Upper lobe of right lung (tissue), 1 donor: ENCODE measurements at places on chromosomes 12 and 14. TPM values are rescaled to one million over a fixed set of nuclear protein-coding genes. Genes with fewer than 3 reads are reported as not detected.

DNA sequence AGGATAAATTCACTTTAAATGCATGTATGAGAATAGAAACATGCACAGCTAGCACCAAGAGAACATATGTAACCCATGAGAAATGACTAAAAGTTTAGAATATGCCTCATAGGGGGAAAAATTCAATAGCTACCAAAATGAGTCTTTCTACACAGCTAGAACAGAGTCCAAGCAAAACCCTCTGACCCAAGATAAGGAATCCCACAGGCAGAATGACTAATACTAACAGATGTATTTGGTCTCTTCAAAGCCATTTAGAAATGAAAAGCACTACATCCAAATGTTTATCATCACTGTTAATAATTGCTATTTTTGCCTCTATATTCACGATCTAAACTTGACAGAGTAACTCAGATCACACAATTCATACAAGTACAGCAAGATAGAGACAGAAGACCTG, 44.0 kb downstream of the KICS2 start:
- no peak for DNase-seq

GRCh38 chr14:54177641-54178621, 218.9 kb upstream of the CDKN3 start:
- DNase-seq: no peak

DNA sequence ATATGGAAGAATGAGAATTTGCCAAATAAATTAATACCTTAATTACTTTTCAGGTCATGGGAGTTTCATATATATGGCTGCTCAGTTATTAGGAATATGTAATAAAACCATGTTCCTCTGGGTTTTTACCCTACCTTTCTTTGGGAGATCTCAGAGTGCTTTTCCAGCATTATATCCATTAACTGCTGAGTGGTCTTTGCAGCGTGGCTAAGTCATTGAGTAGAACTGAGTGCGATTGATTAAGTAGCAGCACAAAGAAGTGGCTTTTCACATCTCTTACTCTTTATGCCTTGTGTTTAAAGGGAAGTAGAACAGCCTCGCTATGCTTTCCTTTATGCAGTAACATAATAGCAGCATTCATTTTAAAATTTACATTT, 340.1 kb downstream of the SNAPC1 start:
- no peak for DNase-seq

- DNase-seq: no peak
These were observed 1366.8 kb upstream of the TMEM132C start for GRCh38 chr12:126899926-126900792.

DNA sequence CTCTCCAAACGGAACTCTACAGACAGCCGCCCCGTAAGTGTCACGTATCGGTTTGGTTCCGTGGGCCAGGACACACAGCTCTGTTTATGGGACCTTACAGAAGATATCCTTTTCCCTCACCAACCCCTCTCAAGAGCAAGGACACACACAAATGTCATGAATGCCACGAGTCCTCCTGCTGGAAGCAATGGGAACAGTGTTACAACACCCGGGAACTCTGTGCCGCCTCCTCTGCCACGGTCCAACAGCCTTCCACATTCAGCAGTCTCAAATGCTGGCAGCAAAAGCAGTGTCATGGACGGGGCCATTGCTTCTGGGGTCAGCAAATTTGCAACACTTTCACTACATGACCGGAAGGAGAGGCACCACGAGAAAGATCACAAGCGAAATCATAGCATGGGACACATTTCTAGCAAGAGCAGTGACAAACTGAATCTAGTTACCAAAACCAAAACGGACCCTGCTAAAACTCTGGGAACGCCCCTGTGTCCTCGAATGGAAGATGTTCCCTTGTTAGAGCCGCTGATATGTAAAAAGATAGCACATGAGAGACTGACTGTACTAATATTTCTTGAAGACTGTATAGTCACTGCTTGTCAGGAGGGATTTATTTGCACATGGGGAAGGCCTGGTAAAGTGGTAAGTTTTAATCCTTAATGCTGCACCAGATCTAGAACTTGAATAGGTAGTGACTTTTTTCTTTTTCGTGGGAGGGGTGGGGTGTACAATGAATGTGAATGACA, 69.7 kb downstream of the WDR20 start:
- peak; percentile 35 for DNase-seq

DNA sequence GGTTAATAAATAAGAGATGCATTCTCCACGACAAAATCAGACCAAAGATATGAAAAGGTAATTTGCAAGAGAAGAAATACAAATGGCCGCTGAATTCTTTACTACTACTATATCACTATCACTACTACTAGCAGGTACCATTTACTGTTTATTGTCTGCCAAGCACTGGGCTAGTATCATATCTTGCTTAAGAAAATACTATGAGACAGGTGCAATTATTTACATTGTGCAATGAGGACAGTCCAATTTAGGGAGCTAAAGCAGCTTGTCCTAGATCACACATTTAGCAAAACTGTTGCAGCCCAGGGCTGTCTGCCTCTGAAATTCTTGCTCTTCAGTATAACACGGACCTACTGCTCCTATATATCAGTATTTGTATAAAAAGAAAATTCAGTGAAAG, 52.8 kb downstream of the CRADD start:
- DNase-seq: no peak

DNA sequence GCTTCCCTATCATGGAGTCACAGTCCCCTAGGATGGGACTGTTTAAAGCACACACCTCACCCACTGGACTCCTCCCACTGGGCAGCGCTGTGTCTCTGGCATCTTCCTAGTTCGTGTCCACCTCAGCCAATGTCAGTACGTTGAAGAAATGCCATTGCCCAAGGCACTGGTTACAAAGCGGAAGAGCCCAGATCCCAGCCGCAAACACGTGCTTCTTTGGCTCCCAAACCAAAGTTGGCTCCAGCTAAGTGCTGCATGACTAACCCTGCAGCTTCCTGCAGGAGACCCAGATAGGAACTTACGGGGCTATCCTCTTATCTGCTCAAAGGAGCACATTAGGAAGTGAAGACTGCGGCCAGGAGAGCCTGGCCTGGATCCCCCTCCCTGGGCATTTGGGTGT, 9.3 kb downstream of the SYNE3 start:
- no peak for DNase-seq

- no peak for DNase-seq
These were observed 975 bp downstream of the OGFOD2 start for GRCh38 chr12:122975790-122976647.

DNA sequence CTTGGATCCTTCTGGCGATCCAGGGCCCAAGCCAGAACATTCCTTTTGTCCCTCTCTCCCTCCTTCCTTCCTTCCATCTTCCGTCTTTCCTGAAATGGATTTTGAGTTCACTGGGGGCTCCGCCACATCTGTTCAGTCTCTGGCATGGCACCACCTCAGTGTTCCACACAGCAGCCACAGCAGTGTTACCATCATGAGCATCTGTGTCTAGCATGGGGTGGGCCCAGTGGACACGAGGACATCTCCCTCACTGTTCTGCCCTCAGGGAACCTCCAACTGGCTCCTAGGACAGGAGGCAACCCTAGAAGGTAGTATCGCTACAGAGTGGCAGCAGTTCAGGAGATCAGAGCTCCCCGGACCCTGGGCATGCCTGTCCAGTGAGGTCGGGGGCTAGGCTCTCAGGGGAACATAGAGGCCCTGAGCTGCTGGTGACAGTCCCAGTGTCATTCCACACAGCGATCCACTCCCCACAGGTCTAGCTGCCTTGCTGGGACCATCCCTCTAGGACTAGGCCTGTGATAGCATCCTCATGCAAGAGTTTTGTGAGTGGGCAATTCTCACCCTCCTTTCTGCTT, 59.0 kb downstream of the GALNT16 start:
- DNase-seq: peak; percentile 47

GRCh38 chr14:91732439-91732838, 553 bp upstream of the CATSPERB start:
- DNase-seq: no peak

DNA sequence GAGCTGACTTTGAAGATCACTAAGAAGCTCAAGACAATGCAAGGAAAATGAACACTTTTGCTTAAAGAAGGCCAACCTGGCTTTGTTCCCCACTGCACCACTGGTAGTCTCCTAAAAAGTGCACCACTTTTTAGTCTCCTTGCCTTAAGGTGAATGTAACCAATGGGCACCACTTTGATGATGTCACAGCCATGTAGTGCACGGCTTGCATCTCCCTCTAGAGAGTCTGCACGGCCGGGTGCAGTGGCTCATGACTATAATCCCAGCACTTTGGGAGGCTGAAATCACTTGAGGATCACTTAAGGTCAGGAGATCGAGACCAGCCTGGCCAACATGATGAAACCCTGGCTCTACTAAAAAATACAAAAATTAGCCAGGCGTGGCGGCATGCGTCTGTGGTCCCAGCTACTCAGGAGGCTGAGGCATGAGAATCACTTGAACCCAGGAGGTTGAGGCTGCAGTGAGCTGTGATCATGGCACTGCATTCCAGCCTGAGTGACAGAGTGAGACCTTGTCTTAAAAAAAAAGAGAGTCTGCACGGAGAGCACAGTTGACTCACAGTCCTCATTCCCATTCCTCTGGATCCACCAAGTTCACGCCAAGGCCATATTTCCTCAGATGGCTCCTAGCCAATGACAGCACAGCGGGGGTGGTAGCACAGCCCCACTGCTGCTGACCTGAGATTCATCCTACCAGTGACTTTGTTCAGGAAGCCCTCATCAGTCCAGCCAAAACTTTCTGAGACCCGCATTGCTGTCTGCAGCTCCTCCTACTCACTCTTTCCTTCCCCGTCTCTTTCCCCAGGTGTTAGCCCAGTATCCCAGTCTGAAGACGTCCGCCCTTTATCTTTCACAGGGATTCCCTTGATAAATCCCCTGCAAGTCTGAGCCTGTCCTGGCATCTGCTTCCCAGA, 16.5 kb upstream of the IFT81 start:
- DNase-seq: no peak

ANO4 gene
- total RNA-seq: 0.38 TPM

DAO gene
- total RNA-seq: 0.26 TPM

TAS2R13 gene
- 1.3 TPM for total RNA-seq

WNT1 gene
- not detected for total RNA-seq

ART4 gene
- total RNA-seq: 5.7 TPM

FIGNL2 gene
- total RNA-seq: 1.5 TPM

TAS2R8 gene
- not detected for total RNA-seq
